ENCODE measurements at places on chromosomes 2 and 18.

DNA sequence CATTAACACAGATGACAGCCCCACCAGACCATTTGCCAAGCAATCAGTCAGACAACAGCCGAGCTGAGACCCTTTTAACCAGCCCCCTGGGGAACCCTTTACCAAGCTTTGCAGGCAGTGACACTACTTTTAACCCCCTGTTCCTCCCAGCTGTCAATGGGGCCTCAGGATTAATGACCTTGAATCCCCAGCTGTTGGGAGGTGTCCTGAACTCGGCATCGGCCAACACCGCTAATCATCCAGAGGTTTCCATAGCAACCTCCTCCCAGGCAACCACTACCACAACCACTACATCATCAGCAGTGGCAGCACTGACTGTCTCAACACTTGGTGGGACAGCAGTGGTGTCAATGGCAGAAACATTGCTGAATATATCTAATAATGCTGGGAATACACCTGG is 160.9 kb upstream of the EPC2 start:
- DNase-seq = no peak

DNA sequence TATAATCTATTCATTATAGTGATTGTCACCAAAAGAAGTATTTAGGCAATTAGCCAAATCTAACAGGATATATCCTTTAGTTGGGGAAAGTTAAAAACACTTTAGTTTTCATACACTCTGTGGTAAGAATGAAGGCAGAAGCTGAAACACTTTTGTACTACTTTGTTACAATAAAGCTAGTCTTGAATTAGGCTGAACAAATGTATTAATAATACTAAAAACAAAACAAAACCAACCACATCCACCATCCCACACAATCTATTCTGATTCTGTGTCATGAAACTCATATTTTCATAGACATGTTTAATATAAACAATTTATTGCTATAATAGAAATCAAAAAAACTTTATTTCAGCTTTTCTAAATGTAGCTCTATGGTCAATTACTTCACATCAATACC is 508.8 kb downstream of the ZEB2 start:
- no peak for DNase-seq

DNA sequence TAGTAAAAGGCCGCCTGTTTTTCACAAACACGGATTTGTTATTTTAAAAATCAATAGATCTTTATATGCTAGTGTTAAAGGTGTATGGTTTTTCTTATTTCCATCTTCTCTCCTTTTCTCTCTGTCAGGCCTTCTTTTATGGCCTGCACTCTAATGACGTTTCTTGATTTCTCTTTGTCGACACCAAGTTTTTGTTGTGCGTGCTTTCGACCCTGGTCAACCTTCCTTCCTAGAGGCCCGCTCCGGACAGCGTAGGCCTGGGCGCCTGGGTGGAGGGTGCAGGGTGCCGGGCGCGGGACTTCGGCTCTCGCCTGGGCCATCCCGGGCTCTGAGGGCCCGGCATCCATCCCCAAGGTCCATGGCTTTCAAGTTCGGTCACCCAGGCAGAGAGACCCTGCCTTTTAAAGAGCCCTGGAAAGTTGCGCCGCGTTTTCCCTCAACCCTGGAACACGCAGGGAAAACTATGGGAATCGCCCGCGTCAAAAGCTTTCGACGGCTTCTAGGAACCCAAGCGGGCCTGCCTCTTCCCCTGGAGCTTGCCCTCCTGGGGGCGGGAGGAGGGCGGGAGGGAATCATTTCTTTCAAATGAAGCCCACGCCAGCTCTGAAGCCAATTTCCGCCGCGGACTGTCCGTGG is 4.1 kb upstream of the SATB2 start:
- no peak for DNase-seq

GRCh38 chr2:136173126-136173525 is 55.2 kb upstream of the CXCR4 start:
- DNase-seq = no peak

- DNase-seq = no peak
Measured at GRCh38 chr2:111172666-111173065, 52.0 kb downstream of the BCL2L11 start.

DNA sequence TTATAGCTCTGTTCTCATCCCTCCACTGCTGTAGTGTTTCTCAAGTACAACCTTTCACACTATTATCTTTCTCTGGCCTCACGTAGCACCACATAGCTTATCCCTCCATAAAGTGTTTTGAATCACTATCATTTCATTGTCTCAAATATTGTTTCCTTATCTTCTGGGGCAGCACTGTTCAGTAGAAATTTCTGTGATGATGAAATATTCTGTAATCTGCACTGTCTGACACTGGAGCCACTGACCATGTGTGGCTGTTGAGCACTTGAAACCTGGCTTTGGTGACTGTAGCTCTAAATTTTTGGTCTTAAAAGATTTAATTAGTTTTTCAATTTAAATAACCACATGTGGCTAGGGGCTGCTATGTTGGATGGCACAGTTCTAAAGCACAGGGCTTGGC is 78.9 kb downstream of the CPS1 start:
- DNase-seq = no peak

DNA sequence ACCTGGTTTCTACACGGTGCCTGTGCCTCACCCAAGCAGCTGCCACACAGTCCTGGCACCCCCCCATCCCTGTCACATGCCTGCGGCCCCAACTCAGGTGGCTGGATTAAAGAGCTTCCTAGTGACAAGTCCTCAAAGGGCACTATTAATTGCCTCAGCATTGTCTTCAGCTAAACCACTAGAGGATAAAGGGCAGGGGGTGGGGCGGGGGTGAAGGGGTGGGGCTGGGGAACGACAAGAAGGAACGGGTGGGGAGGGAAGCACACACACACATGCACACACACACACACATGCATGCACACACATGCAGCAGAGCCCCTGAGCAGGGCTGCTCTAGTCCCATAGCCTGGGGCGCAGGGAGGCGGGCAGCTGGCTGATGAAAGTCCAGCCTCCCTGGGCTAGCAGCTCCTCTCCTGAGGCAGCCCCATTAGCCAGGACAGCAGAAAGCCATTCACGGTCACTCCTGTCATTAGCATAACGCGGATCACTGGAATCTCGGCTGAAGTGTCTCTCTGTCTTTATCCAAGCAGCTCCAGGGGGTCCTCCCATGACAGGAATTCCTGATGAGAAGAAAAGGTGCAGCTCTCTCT is 7.4 kb upstream of the TEX261 start:
- DNase-seq = no peak

DNA sequence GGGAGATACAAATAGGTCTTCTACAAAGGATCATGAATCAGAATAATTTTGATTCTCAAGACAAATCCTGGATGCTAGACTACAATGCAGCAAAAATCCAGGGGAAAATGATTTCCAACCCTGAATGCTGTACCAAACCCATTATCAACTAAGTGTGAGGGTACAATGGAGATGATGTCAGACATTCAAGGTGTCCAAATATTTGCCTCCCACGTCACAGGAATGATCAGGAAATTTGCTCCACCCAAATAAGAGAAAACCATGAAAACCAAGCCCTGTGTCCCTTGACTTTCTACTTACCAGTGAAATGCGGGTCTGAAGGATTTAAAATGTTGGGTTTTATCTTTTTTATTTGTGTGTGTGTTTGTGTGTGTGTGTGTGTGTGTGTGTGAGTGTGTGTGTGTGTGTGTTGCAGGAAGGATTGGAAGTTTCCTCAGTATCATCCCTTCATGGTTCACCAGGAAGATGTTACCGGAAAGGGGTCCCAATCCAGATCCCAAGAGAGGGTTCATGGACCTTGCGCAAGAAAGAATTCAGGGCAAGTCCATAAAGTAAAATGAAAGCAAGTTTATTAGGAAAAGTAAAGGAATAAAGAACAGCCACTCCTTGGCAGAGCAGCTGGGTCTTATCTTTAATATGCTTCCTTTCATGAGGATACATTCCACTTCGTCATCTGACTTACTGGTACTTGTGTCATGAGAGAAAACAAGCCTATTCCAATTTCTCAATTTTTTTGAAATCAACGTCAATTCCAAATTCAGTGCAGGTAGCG is 61.1 kb upstream of the ID2 start:
- no peak for DNase-seq

- DNase-seq = no peak
Measured at GRCh38 chr2:217827430-217828201, 175.2 kb downstream of the TNS1 start.

DNA sequence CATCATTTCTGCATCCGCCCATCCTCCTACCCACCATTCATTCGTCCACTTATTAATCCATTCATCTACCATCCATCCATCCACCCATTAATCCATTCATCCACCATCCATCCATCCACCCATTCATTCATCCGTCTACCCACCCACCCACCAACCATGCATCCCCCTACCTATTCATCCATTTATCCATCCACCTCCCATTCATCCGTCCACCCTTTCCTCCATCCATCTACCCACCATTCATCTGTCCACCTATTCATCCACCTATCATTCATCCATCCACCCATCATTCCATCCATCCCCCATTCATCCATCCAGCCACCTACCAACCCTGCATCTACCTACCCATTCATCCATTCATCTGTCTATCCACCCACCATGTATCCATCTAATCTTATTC is 83.5 kb upstream of the MCFD2 start:
- DNase-seq = no peak

- DNase-seq = no peak
Measured at GRCh38 chr2:189516546-189516945, 64.0 kb downstream of the SLC40A1 start.

GRCh38 chr18:12990967-12991820 is at the start of gene CEP192:
TSS of gene CEP192 (plus strand) at chr18:12991362. CDS start at chr18:12999425, 8,063 bp downstream.
- DNase-seq = peak; percentile 66

DNA sequence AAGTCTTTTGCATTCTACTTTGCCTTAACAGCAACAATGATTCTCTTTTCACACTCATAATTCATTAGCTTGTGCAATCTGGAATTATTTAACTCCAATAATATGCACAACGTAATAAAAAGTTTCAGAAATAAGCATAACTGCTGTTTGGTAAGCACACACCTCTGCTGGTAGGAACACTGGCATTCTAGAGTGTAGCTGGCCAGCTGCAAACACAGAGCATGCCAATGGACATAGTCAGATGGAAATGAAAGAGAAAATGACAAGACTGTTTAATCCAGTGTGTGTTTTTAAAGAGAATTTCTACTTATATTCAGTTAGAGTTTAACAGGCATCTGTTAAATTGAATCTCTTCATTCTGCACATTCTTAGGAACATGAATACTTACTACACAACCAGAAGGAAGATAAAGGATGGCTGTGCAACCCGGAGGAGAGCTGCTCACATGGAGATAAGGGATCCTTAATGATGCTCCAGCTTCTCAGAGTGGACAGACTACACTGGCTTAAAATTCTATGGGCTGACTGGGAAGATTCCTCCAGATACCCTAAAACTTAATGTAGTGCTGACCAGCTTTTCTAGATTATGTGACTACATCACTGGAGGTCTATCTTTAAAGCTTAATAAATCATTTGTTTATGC is 94.6 kb upstream of the CHAC2 start:
- DNase-seq = no peak

DNA sequence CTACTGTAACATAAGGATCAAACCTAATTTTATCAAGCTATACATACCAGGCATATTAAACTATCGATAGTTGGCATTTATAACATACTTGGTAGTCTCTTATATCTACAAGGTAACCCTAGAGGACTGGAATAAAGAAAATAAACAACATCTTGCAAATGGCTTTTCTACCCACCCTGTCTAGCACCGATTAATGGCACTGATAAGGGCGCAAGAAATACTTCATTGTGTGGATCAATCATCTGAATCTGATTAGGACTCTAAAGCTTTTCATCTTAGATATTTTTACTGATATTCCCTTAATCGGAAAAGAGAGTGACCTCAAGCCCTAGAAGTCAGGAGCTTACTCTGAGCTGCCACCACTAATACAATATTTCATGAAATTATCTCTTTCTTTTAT is 1461.7 kb upstream of the PIK3C3 start:
- no peak for DNase-seq

GRCh38 chr2:75605770-75606529 is 40.6 kb upstream of the MRPL19 start:
- no peak for DNase-seq

DNA sequence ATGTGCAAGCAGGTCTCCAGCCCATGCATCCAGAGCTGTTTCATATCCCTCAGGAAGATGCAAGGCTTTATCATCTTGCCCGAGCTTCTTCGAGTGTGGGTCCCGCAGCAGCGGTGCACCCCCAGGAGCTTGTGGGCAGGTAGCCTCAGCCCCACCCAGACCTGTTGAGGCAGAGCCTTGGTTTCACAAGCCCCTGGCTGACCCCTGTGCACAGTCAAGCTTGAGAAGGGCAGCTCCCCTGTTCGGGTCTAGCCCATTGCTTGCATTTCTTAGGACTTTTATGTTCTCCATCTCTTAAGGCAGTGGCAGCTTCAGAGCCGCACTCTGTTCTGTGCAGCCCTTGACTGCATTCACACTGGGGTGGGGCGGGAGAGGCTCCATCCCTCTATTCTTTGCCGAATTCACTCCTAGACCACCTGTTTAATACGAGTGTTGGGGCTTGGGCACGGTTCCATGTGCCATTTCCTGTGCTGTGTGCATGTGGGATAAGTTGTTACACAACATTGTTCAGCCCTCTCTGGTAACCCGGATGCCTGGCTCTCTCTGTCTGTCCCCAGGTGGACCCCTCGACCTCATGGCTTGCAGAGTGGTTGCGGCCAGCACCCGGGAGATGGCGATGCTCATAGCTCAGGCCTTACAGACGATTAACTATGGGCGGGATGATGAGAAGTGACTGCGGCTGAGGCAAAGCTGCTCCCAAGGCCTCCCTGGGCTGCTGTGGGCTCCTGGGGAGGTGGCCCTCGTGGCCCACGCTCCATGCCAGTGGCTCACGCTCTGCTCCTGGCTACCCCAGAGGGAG is 48.7 kb downstream of the IMPA2 start:
- no peak for DNase-seq
